ENCODE measurements at places on chromosomes 4 and X. TPM values are rescaled to one million over a fixed set of nuclear protein-coding genes. Genes with fewer than 3 reads are reported as not detected.

FMR1NB gene
- total RNA-seq: not detected

DNA sequence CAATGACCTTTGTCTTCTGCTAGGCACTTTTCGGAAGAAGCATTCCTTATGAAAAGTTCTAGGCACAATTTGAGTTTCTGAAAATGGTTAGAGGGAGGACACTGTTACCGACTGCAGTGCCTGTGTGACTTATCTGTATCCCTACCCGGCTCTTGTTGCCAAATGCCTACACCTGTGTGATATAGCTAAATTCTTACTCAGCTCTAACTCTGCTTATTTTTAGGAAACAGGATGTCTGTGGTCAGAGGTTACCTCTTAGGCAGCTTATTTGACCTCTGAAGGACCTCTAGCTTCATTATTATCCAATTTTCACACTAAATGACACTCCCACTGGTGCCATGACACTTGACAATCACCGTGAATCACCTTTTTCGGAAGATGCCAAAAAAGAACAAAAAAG lies 561.1 kb upstream of the SMIM31 start:
- no peak overlapping the region for H3K4me3 ChIP-seq
- H3K27ac ChIP-seq: no peak overlapping the region
- no peak for DNase-seq
- H3K36me3 ChIP-seq: no peaks in the 10 kb centered on the region
- H3K27me3 ChIP-seq: no peaks in the 10 kb centered on the region

- no peak overlapping the region for H3K27ac ChIP-seq
- no peaks in the 10 kb centered on the region for H3K27me3 ChIP-seq
- no peak for DNase-seq
- H3K36me3 ChIP-seq: peaks cover 3% of the 10 kb centered on the region
- H3K4me1 ChIP-seq: peaks cover 21% of the 10 kb centered on the region
These were observed 107.5 kb upstream of the ACSL4 start for GRCh38 chrX:109840585-109840984.

DNA sequence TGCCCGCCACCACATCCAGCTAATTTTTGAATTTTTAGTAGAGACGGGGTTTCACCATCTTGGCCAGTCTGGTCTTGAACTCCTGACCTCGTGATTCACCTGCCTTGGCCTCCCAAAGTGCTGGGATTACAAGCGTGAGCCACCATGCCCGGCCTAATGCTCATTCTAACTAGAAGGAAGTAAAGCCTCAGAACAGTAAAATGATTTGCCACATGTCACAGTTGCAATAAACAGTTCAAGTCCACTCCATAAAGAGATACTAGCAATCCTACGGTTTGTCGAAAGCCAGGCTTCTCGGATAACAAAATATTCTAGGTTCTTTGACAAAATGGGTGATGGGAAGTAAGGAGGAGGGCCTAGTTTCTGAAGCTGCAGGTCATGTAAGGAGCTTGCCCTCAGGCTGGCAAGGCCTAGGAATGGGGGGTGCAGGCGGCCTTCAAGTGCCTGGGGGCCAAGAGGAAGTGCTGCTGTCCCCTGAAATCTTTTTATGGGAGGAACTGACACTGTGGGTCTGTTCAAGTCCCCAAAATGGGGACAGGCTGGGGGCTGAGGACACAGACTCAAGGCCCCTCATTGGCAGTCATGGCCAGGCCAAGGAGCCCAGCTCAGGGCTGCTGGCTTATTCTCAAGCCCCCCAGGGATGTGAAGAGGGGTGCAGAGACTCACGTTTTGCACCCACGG lies 31.8 kb upstream of the ACSL1 start:
- H3K27ac ChIP-seq: no peak overlapping the region
- no peaks in the 10 kb centered on the region for H3K36me3 ChIP-seq
- H3K4me1 ChIP-seq: no peaks in the 10 kb centered on the region
- DNase-seq: no peak
- peaks cover 6% of the 10 kb centered on the region for H3K27me3 ChIP-seq
- H3K4me3 ChIP-seq: no peak overlapping the region

DNA sequence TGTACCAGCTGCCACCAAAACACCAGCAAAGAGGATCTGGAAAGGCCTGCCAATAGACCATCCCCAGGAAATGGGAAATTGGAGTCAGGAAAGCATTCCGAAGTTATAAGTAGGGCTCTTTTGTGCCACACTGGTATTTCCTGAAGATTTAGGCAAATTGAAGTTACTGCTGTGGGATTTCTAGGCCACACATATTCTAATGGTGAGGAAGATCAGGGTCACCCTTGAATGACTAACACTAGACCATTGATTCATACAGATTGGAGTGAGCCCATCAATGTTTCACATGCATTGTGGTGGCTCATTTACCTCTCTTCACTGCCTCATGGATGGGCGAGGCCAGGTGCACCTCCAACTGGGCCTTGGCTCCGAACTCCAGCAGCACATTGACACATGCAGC lies 22.6 kb downstream of the ASB11 start:
- peaks cover 1% of the 10 kb centered on the region for H3K4me1 ChIP-seq
- no peak for DNase-seq
- H3K4me3 ChIP-seq: no peak overlapping the region
- no peaks in the 10 kb centered on the region for H3K27me3 ChIP-seq
- H3K36me3 ChIP-seq: no peaks in the 10 kb centered on the region
- H3K27ac ChIP-seq: no peak overlapping the region

DNA sequence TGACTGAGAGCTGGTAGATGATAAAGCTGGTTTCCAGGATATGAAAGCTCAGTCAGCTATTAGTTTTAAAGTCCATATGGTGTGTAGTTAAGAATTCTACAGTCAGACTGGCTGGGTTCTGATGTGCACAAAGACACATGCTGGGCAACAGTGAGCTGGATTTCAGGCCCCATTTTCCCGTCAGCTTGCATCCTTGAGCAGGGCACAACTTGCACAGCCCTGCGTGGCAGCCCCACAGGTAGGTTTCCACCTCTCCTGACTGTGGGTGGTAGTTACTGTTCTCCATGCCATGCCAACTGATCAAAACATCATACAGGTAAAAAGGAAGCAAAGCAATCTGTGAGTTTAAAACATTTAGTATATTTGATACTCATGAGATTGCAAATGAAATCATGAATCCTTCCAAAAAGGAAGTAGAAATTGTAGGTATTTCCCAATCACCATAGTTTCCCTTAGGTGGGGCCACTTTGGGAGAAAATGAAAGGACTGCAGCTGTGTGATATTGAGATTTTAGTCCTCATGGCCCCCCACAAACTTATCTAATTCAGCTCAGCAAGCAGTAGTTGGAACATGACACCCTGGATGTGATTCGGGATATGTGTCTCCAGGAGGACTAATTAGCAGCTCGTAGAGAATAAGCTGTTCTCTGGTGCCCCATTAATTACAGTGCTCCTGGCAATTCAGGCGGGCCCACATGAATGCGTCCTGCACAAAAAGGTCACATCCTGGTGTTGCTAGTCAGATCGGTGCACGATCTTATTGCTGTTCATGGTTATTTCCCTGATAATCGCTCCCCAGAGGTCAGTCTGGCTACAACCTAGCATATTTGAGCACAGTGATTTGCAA lies 42.4 kb upstream of the NOCT start:
- H3K4me1 ChIP-seq: peaks cover 31% of the 10 kb centered on the region
- H3K27ac ChIP-seq: no peak overlapping the region
- H3K27me3 ChIP-seq: no peaks in the 10 kb centered on the region
- no peaks in the 10 kb centered on the region for H3K36me3 ChIP-seq
- no peak for DNase-seq

BEX2 gene
- total RNA-seq: 24.3 TPM

- peak overlapping the region; percentile 7 for H3K4me3 ChIP-seq
- no peaks in the 10 kb centered on the region for H3K27me3 ChIP-seq
- H3K4me1 ChIP-seq: peaks cover 16% of the 10 kb centered on the region
- H3K36me3 ChIP-seq: no peaks in the 10 kb centered on the region
These were observed 652.1 kb downstream of the ANKRD50 start for GRCh38 chr4:124060261-124060918.

- H3K36me3 ChIP-seq: peaks cover 3% of the 10 kb centered on the region
- H3K27me3 ChIP-seq: no peaks in the 10 kb centered on the region
- H3K4me3 ChIP-seq: no peak overlapping the region
- no peak overlapping the region for H3K27ac ChIP-seq
- H3K4me1 ChIP-seq: no peaks in the 10 kb centered on the region
- DNase-seq: no peak
These were observed 14.6 kb downstream of the ATP10D start for GRCh38 chr4:47499700-47500099.

AFM gene
- total RNA-seq: 2.9 TPM

DUSP21 gene
- not detected for total RNA-seq

GRCh38 chr4:80180743-80181142 lies 16.6 kb upstream of the PRDM8 start:
- peaks cover 18% of the 10 kb centered on the region for H3K4me1 ChIP-seq
- H3K36me3 ChIP-seq: no peaks in the 10 kb centered on the region
- no peak for DNase-seq
- H3K27me3 ChIP-seq: peaks cover 65% of the 10 kb centered on the region

- H3K4me1 ChIP-seq: peaks cover 13% of the 10 kb centered on the region
- H3K27me3 ChIP-seq: peaks cover 57% of the 10 kb centered on the region
- no peaks in the 10 kb centered on the region for H3K36me3 ChIP-seq
These were observed 4.0 kb downstream of the GRIA3 start for GRCh38 chrX:123188081-123188480.

DNA sequence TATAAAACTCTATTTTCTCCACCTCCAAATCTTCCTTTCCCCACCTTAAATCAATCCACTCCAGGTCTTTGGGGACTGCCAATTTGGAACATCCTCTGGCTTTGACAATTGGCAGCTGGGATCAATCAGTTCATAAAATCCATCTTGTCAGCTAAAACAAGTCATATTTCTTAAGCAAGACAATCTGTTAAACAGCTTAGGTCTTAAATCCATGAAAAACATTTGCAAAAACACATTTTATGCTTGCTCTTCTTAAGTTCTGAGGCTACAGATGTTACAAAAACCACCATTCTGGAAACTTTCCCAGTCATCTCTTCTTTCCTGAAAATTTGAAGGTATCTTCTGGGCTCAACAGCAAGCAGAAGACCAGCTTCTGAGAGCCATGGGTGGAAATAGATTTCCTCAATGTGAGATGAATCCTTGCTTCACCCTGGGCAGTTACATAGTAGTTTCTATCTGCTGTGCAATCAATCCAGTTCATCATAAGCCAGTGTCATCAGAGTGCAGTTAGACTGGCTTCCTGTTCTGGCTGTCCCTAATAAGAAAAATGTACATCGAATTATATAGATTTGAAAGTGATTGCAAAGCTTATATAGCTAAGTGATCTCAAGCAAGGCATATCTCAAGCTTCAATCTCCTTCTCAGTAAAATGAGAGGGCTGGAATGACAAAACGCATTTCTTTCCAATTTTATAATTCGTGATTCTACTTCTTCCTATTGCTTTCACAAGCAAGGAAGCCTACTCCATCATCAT lies 402.7 kb upstream of the INTU start:
- no peak for DNase-seq
- peaks cover 6% of the 10 kb centered on the region for H3K4me1 ChIP-seq
- H3K36me3 ChIP-seq: no peaks in the 10 kb centered on the region
- no peak overlapping the region for H3K4me3 ChIP-seq
- H3K27ac ChIP-seq: no peak overlapping the region

CENPVL3 gene
- total RNA-seq: 2.9 TPM

SYP gene
- total RNA-seq: 13.6 TPM

- no peak overlapping the region for H3K27ac ChIP-seq
- no peak for DNase-seq
- H3K4me1 ChIP-seq: no peaks in the 10 kb centered on the region
These were observed 111.5 kb downstream of the FBXW7 start for GRCh38 chr4:152424396-152424795.

DNA sequence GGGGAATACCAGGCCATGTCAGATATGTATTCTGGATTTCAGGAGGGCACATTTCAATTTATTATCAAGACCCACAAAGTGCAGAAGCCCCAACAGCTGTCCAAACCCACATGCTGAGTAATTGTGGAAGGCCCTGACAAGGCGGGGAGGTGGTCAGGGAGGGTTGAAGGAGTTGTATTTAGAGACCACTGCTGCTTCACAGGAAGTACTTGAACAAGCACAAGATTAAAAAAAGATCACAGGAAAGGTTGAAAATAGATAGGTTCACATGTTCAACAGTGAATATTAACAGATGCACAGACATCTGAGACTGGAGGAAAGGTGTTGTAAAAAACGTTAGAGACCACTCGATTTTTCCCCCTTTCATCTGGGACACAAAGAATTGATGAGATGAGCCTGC lies 17.9 kb downstream of the ATP8A1 start:
- peaks cover 7% of the 10 kb centered on the region for H3K4me1 ChIP-seq
- no peak for DNase-seq
- peaks cover 3% of the 10 kb centered on the region for H3K27me3 ChIP-seq
- H3K4me3 ChIP-seq: no peak overlapping the region

DNA sequence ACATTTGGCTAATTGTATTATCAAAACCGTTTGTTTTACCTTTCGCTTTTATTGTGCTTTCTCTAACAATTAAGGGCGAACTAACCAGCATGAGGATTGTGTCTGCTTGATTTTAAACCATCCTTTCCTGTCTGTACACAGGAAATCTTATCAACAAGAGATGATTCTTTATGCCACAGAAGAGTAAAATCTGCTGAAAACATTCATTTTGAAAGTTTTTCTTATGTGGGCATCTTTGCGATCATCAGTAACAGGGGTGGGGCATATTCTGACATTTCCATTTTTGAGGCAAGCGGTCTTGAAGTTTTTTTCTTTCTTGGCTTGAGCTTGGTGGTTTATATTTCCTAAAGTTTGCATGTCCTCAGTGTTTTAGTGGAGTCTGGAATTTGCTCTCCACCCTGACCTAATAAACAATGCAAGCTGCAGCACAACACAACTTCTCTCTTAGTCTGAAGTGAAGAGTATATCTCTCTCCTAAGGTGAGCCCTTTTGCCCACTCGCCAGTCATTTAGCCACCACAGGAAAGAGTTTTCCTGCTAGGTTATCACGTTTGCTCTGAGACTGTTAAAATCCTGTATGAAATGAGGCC lies 26.6 kb downstream of the NFKB1 start:
- H3K36me3 ChIP-seq: peaks cover 21% of the 10 kb centered on the region
- H3K27me3 ChIP-seq: no peaks in the 10 kb centered on the region
- no peak overlapping the region for H3K4me3 ChIP-seq

GPC4 gene
- 69.0 TPM for total RNA-seq

COL25A1 gene
- total RNA-seq: 9.2 TPM

GRCh38 chr4:40564004-40564403 lies 65.7 kb downstream of the RBM47 start:
- peaks cover 48% of the 10 kb centered on the region for H3K4me1 ChIP-seq
- DNase-seq: no peak
- peaks cover 5% of the 10 kb centered on the region for H3K36me3 ChIP-seq

DNA sequence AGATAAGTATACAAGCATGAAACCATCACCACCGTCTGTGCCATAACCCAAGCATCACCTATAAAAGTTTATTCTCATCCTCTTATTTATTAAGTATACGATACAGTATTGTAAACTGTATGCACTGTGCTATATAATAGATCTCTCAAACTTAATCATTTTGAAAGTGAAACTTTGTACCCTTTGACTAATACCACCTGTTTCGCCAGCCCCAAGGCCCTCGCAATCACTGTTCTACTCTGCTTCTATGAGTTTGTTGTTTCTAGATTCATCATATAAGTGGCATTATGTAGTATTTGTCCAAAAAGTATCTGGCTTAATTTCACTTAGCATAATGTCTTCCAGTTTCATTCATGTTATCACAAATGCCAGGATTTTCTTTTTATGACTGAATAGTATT lies 72.1 kb upstream of the DOCK11 start:
- H3K27ac ChIP-seq: no peak overlapping the region
- DNase-seq: no peak
- no peaks in the 10 kb centered on the region for H3K27me3 ChIP-seq
- H3K4me1 ChIP-seq: no peaks in the 10 kb centered on the region
- peaks cover 13% of the 10 kb centered on the region for H3K36me3 ChIP-seq

- H3K36me3 ChIP-seq: peaks cover 22% of the 10 kb centered on the region
- peak overlapping the region; percentile 72 for H3K27ac ChIP-seq
- DNase-seq: no peak
- no peaks in the 10 kb centered on the region for H3K27me3 ChIP-seq
- H3K4me1 ChIP-seq: peaks cover 34% of the 10 kb centered on the region
These were observed 10.4 kb downstream of the RELL1 start for GRCh38 chr4:37675587-37676290.

USP26 gene
- not detected for total RNA-seq
